ENCODE measurements at places on chromosomes 3 and 15. TPM values are rescaled to one million over a fixed set of nuclear protein-coding genes. Genes with fewer than 3 reads are reported as not detected.

Gene CDHR4
- total RNA-seq, result 0.27 TPM

Gene DNAH12
- total RNA-seq, result under 0.01 TPM

Gene OR5K2
- total RNA-seq, result not detected

Gene SYNPR
- total RNA-seq, result under 0.01 TPM

Gene GCSAM
- total RNA-seq, result 1.3 TPM

Gene TM4SF18
- total RNA-seq, result 0.27 TPM

Gene CTXND1
- total RNA-seq, result not detected

Gene ABHD17C
- total RNA-seq, result 1.6 TPM

Gene IFRD2
- total RNA-seq, result 77.8 TPM

Gene IL17RD
- total RNA-seq, result 0.27 TPM

Gene ASB14
- total RNA-seq, result not detected

Data from hematopoietic multipotent progenitor cell (in vitro differentiated cells).